ENCODE measurements at places on chromosomes 6 and 20. TPM values are rescaled to one million over a fixed set of nuclear protein-coding genes. Genes with fewer than 3 reads are reported as not detected.

DNA sequence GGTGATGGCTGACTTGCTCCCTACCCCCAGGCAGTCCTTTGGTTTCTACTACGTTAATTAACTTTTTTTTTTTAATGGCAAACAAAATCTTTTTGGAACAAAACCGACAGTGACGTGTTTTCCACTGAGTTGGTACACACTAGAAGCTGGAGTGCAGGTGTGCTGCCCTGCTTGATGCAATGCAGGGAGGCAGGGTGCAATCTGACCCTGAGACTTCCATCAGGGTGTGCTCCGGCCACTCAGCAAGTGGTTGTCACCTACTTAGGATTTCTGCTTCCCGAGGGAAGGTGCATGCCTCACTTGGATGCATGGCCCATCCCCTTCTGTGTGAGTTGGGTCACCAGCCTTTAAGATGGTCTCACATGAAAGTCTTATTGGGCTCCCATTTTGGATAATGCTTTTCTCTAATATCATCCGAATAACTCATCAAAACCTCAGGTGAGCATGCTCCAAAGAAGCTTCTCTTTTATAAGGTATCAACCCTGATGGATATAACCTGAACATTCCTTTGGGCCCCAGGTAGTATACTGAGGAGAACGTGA lies 14.0 kb downstream of the RREB1 start:
- DNase-seq, result no peak

DNA sequence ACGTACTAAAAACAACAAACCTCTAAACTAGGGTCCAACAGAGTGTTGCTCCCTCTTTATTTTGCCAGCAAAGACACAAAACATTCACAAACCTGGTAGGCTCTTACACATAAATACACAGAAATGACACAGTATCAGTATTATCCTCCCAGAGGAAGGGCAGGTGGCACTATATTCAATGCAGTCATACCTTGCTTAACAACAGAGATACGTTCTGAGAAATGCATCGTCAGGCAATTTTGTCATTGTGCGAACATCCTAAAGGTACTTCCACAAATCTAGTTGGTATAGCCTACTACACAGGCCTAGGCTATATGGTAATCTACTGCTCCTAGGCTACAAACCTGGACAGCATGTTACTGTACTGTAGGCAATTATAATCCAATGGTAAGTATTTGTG lies 9.6 kb downstream of the ZBTB2 start:
- peak; percentile 54 for DNase-seq

DNA sequence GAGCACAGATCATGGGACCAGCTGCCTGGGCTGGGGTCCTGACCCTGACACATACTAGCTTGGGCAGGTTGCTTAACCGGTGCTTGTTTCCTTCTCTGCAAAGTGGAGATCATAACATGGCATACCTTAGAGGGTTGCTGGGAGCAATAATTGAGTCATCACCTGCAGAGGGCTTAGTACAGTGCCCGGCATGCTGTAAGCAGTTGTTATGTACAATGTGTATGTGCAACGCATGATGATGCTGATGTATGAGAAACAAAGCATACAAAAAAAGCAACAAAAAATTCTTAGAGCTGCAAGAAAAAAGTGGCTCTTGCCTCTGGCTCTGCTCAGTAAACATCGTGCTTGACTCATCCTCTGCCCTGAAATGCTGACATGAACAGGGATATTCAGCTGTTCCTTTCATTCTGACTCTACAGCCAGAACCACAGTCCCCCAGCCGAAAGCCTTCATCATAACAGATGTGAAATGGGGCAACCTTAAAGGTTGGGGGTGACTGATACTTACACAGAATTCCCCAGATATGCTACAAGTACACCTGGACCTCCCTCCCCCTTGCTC lies 91.7 kb downstream of the CLIC5 start:
- DNase-seq, result peak; percentile 81

The RNF182 gene
- total RNA-seq, result not detected

DNA sequence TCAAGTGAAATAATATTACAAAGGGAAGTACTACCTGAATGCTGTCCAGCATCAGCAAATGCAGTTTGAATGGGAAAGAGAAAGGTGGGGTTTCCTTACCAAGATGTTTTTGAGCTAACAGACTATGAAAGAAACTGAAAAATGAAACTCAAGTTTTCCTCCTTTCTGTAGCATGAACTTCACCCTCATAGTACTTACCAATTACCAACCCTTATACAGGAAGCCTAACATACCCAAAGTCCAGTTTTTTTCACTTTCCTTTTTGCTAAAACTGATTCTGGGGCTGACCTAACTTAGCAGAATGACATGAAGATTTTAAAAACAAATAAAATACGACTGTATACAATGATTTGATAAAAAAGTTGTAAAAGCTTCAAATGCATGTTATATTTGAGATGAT lies 5.2 kb downstream of the ZNFX1 start:
- DNase-seq, result no peak

DNA sequence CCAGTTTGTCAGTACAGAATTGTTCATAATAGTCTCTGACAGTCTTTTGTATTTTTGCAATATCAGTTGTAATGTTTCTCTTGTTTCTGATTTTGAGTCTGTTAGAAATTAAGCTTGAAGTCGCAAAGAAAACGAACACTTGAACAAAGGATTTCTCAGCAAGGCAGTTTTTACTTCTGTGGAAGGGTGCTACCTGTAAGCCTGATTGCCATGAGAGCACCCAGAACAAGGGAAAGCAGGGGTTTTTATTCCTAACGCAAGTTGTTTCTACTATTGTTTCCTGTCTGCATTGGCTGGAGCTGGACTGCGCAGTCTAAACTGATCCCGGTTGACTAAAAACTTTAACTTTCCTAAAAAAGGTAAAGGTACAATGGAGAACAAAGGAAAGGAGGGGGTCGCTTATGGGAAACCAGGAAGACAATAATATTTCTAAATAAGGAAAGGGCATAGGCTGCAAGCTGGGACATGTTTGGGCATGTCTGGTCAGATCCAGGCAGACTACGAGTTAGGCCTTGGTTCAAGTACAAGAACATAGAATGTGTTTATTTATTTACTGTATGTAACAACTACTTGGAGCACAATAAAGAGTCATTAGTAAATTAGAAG lies 28.5 kb downstream of the HLA-B start:
- DNase-seq, result no peak

- DNase-seq, result no peak
Measured at GRCh38 chr6:42294759-42295158, 77.1 kb upstream of the MRPS10 start.

DNA sequence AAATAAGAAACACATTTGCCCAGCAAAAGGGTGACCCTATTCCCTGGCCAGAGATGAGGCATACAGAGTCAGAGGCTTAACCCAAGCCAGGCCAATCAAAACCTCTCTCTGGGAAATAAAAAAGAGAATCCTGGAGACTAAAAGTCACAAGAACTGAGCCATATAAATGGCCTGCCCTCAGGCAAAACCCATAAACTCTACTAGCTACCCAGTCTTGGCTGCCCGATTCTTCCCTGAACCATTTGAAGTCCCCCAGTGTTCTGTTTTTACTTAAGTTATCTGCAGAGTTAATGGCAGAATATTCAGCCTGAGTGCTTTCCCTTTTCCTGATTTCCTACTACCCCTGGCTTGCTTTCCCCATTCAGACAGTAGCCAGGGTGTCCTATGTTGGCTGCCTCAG lies 13.9 kb downstream of the KCNK15 start:
- DNase-seq, result no peak

The PRRT1 gene
- 1.1 TPM for total RNA-seq

The DNAH8 gene
- 0.15 TPM for total RNA-seq

DNA sequence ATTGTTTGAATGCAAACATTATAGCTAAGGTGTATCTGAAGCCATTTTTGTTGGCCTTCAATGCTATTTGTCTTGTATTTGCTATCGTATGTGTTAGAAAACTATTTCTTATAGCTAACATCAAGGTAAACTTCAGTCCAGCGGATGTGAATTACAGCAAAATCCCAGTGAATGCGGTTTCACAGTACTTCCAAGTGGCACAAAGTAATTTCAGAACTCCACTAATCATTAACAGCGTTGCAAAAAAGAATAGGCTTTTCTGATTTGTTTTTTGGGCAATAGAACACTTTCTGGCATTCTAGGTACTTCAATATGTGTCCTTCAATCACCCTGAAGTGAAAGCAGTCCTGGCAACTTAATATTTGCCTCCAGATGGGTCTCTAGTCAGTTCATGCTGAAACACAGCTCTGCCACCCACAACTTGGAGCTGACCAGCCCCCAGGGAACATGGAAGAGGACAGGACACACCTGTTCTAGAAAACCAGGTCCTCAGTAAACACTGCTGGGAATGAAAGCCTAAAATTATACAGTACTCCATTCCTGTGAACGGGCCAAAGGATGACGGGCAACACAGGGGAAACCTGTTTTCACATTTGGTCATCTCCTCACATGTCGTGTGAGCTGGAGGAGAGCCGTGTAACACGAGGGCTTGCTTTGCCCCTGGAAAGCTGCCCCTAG lies 9.7 kb upstream of the MRPS10 start:
- no peak for DNase-seq

DNA sequence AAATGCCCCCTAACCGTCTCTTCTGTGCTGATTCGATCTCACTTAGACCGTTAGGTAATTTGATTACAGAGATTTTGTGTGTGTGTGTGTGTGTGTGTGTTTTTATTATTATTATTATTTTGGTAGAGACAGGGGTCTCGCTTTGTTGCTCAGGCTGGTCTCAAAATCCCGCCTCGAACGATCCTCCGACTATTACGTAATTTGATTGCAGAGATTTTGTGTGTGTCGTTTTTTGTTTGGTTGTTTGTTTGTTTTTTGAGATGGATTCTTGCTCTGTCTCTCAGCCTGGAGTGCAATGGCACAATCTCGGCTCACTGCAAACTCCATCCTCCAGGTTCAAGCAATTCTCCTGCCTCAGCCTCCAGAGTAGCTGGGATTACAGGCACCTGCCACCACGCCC lies 28.3 kb downstream of the FOXF2 start:
- no peak for DNase-seq

DNA sequence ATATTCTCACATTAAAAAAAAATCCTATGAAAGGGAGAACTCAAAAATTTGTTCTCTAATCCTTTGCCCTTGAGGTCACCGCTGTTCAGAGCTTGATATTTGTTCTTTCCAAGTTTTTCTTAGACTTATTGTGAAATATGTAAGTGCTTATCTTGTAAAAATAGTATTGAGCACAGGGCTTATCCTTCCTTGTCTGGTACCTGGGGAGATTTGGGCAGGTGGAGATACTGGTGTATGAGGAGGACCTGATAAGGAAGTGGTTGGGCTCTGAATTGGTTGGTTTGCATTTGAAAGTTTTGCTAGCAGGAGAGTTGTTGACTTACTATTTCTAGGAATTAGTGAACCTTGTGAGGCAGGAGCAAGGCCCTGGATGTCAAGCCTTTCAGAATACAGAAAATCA lies 28.9 kb upstream of the ANKEF1 start:
- DNase-seq, result no peak

DNA sequence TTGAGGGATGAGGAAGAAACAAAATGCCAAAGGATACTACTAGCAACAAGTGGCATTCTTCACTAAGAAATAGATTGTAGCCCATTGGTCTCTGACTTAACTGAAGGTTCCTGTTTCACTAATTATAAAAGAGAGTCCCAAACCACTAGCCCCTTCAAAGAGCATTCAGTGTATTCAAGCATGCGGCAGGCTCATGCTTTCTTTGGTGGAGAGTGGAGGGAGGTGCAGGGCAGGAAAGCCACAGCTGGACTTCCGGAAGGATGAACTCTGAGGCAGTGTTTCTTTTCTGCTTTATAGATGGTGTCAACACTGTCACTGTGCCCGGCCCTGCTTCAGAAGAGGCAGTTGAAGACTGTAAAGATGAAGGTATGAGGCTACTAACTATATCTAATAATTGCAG lies 636.1 kb downstream of the KIF16B start:
- no peak for DNase-seq

The EFCAB8 gene
- 0.57 TPM for total RNA-seq

DNA sequence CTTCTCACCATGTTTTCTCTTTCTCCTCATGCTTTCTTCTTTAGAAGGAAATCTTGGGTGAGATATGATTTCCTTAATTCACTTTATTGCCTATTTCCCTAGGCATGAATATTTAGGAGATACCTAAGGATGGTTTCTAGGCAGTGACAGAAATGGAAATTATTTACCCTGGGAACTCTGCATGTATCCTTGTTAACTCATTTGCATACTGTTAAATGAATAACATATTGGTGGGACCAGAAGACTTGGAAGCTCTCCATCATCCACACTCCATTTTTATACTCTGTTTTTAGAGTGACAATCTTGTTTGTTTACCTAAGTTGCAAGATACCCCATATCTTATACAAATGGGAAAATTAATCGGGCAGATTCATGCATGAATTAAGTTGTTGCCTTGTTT lies 285.7 kb downstream of the RNF144B start:
- DNase-seq, result no peak

The RSPO3 gene
- not detected for total RNA-seq

- DNase-seq, result no peak
Measured at GRCh38 chr20:46946796-46947195, 52.2 kb downstream of the EYA2 start.

DNA sequence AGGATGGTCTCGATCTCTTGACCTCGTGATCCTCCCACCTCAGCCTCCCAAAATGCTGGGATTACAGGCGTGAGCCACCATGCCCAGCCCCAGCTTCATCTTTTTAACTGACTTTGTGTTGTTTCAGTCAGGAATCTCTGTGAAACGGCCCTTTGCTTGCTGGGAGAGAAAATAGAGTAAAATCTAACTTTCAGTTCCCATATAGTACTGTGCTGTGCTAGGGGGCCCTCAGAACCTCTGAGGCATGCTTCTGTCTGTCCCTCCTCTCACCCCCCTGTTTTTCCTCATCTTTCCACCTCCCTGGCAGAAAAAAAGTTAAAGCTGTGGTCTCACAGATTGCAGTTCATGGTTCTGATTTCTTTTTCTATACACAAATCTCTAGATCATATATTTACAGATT lies 48.4 kb downstream of the LRP11 start:
- no peak for DNase-seq

DNA sequence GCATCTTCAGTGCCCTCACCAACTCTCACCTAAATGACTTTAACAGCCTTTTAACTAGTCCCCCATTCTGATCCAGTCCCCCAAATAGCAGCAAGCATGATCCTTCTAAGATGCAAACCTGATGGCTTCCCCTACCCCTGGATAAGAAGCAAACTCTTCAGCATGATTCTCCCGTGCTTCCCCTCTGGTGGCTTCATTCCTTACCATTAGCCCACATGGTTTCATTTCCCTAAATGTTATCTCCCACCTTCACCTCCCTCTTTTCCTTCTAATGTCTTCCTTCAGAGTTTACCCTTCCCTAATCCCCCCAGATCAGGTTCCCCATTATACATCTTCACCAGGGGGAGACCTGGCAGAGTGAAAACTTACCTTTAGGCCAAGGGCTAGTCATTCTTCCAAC lies 4.0 kb upstream of the RAB5IF start:
- DNase-seq, result no peak

The TMEM200A gene
- not detected for total RNA-seq

The C6orf15 gene
- total RNA-seq, result not detected

DNA sequence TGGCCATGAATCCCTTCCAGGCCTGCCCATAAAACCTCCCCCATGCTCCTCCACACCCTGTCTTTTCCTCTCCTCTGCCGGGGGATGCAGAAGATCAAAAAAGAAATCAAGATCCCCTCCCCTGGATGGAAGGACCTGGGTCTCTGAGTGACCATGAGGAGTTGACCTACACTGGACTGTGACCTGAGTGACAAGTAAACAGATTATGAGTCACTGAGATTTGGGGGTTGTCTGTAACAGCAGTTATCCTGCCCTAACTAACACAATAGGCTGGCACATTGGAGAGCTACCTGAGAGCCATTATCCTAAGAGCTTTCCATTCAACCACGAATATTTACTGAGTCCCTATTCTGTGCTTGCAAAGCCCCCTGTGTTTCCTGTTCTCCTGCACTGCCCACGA lies 28.4 kb upstream of the SIRPA start:
- no peak for DNase-seq

Data from activated naive CD4-positive, alpha-beta T cell treated with anti-CD3 and anti-CD28 coated beads for 36 hours (primary cell).